Neural progenitor cell (in vitro differentiated cells): ENCODE measurements at places on chromosomes 2 and 18. TPM values are rescaled to one million over a fixed set of nuclear protein-coding genes. Genes with fewer than 3 reads are reported as not detected.

Gene APLF
- total RNA-seq = 9.8 and 16.9 TPM in 2 replicates

Gene LOXHD1
- total RNA-seq = not detected in 2 replicates

Gene SLC20A1
- 46.1 and 61.1 TPM in 2 replicates for total RNA-seq

Gene PRKAG3
- not detected in 2 replicates for total RNA-seq

Gene EFEMP1
- total RNA-seq = 16.1 and 25.5 TPM in 2 replicates

Gene FHL2
- 17.8 and 20.7 TPM in 2 replicates for total RNA-seq

Gene CD8A
- total RNA-seq = 0.03 and 0.34 TPM in 2 replicates

Gene DUSP19
- 3.5 and 6.7 TPM in 2 replicates for total RNA-seq
